Panc1 (cell line): ENCODE measurements at places on chromosomes 5 and 9.

GRCh38 chr5:135319928-135320606, 79.0 kb downstream of the MACROH2A1 start:
- DNase-seq: no peak

DNA sequence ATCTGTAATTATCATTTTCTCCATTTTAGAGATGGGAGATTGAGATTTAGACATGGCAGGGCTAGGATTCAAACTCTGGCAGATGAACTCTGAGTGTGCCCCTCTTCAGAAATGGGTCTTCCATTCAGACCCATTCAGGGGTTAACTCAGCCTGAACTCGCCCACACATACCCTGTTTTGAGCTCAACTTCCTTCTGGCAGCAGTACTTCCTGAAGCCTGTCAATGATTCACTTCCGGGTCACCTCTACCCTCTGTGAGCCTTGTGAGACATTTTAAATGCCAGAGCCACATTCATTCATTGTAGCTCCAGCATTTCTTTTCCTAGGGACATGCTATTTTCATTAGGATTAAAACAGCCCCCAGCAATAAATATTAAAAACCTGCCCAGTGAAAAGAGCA, 209.3 kb upstream of the SLC24A2 start:
- no peak for DNase-seq

DNA sequence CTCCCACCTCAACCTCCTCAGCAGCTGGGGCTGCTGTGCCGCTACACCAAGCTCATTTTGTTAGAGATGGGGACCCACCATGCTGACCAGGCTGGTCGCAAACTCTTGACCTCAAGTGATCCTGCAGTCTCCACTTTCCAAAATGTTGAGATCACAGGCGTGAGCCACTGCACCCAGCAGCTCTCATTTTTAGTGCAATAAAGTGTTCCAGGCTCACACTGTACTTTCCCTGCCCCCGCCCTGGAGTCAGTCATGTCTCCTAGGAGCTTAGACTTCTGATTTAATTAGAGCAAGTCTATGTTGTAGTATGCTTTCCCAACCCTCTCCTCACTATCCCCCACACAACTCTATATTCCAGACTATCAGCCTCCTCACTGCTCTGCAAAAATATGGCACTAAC, 238.0 kb upstream of the ACTBL2 start:
- no peak for DNase-seq

DNA sequence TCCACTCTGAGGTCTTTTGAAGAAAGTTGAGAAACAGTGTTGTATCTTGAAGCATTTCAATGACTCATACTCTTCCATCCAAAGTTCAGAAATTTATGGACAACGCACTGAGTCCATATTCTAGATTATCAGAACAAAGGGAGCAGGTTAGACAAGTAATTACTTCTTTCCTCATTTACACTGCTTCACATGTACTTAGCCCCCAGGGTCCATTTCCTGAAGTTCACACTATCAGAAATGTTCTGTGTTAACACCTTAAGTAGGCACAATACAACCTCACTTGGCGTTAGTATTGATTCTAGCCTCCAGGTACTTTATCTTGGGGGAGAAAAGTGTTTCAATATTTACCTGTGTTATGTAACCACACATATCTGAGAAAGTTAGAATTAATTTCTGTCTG, 487.9 kb upstream of the DMAC1 start:
- no peak for DNase-seq

DNA sequence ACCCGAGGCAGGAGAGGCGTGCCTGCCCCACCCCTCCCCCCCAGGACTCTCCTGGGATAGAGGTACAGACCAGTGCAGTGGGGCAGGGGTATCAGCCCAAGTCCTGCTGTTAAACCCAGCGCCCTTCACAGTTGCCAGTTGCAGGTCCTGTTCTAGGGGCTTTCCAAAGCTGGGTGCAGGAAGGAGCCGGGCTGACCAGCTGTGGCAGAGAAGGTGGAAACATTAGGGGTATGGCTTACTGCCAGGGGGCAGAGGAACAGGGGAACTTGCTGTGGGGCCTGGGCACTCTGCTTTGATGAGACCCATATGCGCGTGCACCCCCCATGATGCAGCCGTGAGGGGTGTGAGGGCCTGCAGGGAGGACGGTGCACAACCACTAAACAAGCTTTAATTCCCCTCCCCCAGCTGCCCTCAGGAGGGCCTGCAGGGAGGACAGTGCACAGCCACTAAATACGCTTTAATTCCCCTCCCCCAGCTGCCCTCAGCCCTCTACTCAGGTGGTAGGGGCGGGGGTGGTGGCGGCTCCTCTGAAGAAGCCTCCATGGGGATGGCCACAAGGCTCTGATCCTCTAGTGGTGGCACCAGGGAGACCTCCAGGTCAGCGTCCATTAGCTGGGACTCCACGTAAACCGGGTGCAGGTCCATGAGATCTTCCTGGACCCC, 766 bp upstream of the LRRC26 start:
- no peak for DNase-seq

DNA sequence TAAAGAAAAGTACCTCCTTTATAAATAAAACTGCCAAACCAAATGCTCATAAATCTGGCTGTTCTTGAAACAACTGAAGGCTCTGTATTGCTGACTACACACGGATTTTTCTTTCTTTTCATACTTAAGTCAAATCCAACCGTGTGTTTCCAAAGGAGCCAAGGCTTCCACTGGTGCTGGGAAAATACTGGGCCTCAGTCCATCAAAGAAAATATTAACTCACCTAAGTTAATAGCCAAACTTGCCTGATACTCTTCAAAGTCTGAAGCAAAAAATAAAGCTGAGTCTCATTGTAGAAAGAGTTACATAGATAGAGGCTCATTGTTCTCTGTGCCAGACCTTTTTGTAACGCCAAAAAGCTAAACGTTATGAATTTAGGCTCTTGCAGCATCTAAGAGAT, 350.4 kb upstream of the CDH9 start:
- no peak for DNase-seq

DNA sequence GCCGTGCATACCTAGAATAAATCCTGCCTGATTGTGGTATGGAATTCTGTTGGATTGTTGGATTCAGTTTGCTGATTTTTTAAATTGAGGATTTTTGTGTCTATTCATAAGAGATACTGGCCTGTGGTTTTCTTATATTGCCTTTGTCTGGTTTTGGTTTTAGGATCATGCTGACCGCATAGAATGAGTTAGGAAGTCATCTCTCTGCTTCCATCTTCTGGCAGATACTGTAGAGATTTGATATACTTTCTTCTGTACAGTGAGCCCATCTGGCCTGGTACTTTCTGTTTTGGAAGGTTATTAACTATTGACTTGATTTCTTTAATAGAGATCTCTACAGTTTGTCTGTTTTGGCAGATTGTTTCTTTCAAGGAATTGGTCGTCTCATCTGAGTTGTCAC, 14.7 kb downstream of the CEP72 start:
- DNase-seq: no peak

DNA sequence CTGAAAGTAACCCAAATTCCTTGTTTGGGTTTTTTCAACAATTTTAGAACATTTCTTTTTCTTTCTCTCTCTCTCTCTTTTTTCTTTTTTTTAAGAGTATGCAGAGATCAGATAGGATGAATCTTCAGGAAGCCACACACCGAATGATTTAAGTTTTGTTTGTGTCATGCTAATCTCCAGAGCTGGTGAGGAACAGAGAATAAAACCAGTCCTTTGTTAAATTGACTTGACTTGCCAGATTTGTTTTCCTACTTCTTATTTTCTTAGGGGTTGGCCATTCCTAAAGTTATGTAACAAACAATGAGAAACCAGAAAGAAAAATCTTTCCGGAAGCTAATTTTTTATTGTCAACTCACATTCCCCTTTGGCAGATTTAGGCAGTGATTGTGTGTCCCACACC, 1669.3 kb upstream of the CDH6 start:
- DNase-seq: no peak
